Osteoblast (primary cell): ENCODE measurements at places on chromosomes 4 and X. TPM values are rescaled to one million over a fixed set of nuclear protein-coding genes. Genes with fewer than 3 reads are reported as not detected.

DNA sequence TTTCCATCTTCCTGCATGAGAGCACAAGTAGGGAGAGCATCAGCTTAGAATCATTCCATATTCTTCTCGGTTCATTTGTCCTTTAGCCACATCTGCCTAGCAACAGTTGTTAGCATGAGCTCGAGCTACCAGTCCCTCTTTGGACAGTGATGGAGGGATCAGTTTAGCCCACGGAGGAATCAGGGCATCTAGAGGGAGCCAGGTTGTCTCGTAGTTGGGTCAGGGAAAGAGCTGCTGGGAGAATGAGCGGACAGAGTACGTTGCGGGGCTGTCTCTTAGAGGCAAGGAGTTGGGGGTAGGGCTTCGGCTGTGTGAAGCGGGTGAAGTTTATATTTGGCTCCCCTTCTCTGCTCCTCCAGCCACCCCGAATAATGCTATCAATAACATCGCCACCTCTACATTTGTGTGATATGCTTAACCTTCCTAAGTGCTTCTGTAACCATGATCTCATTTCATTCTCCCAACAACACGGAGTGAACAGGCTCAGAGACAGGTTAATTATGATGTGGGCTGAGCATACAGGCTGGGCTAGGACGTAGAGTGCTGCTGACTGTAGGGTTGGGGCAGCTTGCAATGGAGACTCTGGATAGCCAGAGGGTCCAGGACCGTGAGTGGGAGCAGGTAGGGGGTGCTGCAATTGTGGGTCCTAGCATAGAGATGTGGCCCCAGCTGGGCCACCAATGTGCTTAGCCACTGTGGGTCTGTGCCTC is 72.6 kb downstream of the FRMPD3 start:
- peak; percentile 15 for DNase-seq

DNA sequence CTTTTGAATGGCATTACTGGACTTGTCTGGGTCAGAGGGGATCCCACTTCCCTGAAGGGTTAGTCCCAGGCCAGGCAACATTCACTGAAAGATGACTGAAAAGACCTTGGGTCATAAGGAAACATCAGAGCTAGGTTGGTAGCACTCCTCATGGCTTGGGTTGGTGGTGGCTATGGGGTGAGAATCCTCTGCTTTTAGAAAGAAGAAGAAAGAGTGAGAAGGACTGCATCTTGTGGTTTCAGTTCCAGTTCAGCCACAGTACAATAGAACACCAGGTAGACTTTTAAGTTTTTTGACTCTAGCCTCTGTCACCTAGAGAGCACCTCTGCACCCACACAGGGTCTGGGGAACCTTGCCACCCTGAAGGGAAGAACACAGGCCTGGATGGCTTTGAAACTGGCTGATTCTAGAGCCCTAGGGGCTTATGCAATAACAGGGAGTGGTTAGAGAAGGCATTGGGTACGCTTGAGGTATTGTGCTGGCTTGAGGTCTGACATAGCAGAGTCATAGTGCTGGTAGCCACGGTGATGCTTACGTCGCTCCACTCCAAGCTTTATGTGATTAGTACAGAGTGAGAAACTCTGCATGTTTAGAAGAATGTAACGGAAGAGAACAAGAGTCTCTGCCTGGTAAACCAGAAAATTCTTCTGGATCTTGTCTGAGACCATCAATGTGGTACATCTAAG is 36.5 kb downstream of the PRR32 start:
- DNase-seq: no peak

- peak; percentile 38 for DNase-seq
Measured at GRCh38 chrX:12434493-12434892, 296.2 kb downstream of the FRMPD4 start.

UBL4A gene
- total RNA-seq: 30.4 and 31.5 TPM in 2 replicates

DNA sequence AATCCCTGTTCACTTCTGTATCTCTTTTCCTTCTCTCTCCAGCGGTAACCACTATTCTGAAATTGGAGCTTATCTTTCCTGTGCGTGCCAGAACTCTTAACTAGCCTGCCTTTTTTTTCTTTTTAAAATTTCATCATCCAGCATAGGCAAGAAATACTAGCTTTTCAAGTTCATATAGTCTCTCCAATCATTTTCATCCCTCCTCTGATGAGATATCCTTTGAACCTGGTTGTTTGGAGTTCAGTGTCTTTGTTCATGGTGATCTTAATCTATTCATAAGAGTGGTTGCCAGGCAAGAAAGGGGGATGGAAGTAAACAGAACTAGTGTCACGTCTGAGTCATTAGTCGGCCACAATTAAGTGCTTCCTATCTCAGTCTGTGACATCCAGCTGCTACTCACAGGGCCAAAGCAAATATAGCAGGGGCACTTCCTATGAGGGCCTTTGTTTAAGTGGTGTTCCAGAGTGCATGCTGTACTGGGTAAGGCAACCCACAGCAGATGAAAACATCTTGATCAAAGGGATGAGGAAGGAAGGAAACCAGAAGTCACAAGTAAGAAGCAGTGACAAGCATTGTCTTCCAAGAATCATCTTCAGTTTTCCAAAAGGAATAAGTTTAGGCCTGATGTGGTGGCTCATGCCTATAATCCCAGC is 56.4 kb upstream of the XIAP start:
- DNase-seq: peak; percentile 77

GRCh38 chrX:78619834-78620233 is 39.3 kb downstream of the RTL3 start:
- DNase-seq: no peak

DNA sequence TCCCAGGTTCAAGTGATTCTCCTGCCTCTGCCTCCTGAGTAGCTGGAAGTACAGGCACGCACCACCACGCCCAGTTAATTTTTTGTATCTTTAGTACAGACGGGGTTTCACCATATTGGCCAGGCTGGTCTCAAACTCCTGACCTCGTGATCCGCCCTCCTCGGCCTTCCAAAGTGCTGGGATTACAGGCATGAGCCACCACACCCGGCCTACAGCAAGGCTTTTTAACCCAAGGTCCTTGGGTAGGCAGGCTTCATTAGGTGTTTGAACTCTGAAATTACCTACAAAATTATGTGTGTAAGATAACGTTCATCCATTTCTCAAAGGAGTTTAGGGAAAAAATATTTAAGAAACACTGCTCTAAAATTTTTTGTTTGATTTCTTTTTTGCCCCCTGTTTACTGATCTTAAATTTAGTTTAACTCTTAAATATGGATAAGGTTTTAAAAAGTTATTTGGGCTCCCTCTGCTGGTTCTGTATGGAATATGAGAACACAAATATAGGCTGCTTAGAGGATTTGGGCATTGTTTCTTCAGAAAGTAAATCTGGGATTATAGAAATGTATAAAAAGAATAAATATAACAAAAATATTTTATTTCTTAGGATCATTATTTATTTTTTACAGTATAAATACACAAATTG is 92.8 kb downstream of the CBR4 start:
- no peak for DNase-seq

- no peak for DNase-seq
Measured at GRCh38 chr4:159429693-159430035, 326.8 kb downstream of the RAPGEF2 start.

DNA sequence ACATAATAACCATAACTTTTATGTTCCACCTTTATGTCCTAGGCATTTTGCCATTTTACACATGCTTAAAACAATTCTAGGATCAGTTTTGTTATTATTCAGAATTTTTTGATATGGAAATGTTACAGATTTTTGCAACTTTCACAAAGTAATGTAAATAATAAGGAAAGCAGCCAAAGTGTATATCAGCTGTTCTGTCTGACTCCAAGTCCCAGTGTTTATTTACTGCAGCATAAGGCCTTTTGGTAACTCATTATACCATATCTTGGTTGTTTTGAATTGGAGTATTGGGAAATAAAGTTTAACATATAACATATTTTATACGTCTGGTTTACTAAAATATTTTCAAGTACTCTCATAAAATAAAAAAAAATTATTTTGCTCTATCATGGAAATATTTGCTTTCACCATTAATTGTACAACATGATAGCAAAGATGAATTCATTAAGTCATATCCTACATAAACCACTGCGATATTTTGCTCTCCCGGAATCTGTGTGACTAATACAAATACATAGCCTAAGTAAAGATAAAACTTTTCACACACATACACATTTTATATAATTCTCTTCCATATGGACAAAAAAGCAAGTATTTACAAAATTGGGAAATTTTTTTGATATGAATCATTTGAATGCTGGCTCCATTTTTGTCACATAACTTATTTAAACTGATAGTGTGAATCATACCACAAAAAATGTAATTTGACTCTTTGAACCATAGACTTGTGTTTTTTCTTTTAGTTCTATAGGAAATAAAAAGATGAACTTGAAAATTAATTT is 399.0 kb downstream of the PABPC4L start:
- no peak for DNase-seq

DNA sequence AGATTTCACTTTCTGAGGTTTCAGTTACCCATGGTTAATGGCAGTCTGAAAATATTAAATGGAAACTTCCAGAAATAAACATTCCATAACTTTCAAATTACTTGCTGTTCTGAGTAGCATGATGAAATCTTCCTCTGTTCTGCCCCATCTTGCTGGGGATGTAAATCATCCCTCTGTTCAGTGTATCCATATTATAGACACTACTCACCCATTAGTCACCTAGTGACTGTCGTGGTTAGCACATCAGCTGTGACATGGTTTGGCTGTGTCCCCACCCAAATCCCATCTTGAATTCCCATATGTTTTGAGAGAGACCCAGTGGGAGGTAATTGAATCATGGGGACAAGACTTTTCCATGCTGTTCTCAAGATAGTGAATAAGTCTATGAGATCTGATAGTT is 125.5 kb upstream of the GIMD1 start:
- DNase-seq: no peak

DNA sequence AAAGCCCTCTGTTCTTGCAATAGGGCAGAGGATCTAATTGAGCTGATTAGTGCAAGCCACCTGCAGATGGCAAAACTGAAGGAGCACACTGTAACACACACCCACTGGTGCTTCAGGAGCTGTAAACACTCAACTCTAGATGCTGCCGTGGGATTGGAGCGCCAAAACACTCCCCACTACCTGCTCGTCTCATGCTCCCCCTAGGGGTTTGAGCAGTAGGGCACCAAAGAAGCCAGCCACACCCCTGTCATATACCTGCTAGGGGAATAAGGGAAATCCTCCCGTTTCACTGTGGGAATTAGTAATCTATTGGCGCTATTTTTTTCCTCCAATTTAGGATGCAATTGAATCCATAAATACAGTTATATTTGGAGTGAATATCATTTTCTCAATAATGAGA is 360.2 kb downstream of the GLUD2 start:
- DNase-seq: no peak

DNA sequence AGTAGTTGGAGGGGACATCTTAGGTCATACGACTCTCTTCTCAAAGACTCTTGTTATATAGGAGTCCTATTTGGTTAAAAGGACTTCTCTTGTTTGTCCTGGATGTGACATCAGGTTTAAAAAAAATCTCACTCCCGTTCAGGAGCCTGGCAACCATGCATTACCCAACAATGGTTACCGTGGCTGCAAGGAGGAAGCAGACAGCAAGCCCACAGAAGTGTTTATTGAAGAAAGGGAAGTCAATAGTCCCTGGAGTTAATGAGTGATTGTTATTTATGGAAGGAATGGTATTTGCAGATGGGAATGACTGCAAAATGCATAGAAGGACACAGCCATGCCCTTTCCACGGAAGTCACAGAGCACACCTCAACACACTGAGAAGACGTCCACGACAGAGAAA is 75.9 kb upstream of the ENPP6 start:
- no peak for DNase-seq

- no peak for DNase-seq
Measured at GRCh38 chrX:116480059-116480458, 17.3 kb upstream of the CT83 start.

GRCh38 chrX:99301990-99302389 is 1108.1 kb downstream of the PCDH19 start:
- no peak for DNase-seq

DNA sequence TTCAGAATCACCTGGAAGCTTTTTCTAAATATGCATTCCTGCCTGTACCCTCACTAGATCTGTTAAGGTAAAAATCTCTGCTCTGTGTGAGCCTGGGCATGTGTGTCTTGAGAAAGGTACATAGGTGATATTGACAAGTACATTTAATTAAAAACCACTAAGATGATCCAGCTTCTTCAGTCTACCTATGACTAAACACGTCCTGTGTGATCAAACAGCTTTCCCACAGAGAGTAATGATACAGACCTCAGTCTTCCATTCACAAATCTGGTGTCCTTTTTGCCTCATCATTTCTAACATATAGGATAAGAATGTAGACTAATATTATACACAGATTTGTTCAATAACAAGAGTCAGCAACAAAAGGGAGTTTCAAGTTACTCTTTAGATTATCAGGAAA is 42.6 kb downstream of the GALNT7 start:
- DNase-seq: no peak

CT47B1 gene
- not detected in 2 replicates for total RNA-seq

- DNase-seq: no peak
Measured at GRCh38 chr4:35697210-35697736, 547.0 kb downstream of the ARAP2 start.

- DNase-seq: no peak
Measured at GRCh38 chr4:98092833-98093439, 50.3 kb downstream of the STPG2 start.

AFP gene
- total RNA-seq: not detected in 2 replicates

NUDT11 gene
- 17.4 and 18.3 TPM in 2 replicates for total RNA-seq

DNA sequence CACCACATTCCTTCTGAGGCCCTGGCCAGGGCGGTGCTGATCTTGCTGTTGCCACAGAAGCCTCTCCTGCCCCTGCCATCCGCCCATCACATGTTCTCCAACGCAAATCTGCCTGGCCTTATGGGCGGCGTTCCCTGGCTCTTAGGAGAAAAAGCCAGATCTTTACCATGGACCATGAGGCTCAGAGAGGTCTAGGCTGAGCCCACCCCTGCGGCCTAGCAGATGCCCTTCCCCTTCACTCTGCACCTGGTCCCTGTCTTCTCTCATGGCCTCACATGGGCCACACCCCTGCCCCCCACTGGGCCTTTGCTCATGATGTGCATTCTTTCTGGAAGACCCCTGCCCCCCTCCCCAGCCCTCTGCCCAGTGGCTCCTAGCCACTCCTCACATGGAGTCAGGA is 78.5 kb downstream of the CRMP1 start:
- DNase-seq: no peak

TMEM35A gene
- total RNA-seq: 1.1 and 1.5 TPM in 2 replicates
